ENCODE measurements at places on chromosomes 2 and 18.
A peak's percentile ranks its signal among the peaks of the same experiment; 100 is the strongest.

GRCh38 chr18:11925800-11926481, 17.8 kb upstream of the MPPE1 start:
- DNase-seq = no peak

DNA sequence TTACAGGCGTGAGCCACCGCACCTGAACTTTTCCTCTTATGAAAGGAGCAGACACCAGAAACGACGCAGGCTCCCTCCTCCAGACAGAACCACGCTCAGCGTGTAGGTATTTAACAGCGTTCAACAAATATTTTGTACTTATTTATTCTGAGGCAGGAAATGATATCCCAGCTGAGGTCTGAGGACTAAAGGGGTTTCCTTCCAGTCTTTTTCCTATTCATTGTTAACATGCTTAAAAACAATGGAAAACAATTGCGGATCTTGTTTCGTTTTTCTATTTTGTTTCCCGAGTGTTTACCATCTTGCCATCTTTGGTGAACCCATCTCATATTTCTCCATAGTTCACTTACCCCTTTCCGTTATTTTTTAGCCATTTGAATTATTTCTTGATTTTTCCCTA, 43.7 kb upstream of the FOSL2 start:
- DNase-seq = no peak

DNA sequence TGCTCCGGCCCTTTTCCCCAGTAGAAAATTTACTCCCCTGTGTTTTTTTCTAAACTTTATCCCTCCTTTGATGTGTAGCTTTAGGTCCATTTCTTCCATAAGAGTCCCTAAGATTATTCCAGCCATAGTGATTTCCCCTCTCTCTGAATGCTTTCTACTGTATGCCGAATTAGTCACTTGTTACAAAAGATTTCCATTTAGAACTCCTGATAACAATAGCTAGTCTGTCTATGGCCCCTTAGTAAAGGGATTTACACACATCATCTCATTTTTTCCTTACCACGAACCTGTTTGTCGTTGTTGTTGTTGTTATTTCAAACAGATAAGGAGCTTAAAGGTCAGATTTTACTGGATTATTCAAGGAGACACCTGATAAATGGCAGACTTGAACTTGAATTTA, 256.1 kb downstream of the PAX3 start:
- no peak for DNase-seq

- peak; percentile 81 for DNase-seq
Observed at GRCh38 chr2:174593574-174594203, 3.9 kb downstream of the WIPF1 start.

DNA sequence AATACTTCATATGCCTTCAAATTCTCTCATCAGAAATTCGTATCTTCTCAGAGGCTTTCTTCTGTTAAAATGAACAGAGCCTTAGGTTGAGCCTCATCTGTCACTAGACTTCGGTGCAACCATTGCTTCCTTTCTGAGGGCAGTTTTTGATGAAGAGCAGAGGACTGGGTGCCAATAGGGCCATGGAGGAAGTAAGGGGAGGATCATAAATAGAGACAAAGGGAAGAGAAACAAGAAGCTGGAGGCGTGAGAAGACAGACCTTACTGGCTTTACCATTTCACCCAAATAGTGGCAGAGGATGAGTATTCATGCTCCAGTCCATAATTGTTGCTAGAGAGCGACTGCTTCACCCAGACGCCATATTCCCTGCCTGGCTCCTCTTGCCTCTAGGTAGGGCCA, 215.6 kb upstream of the PKDCC start:
- no peak for DNase-seq

DNA sequence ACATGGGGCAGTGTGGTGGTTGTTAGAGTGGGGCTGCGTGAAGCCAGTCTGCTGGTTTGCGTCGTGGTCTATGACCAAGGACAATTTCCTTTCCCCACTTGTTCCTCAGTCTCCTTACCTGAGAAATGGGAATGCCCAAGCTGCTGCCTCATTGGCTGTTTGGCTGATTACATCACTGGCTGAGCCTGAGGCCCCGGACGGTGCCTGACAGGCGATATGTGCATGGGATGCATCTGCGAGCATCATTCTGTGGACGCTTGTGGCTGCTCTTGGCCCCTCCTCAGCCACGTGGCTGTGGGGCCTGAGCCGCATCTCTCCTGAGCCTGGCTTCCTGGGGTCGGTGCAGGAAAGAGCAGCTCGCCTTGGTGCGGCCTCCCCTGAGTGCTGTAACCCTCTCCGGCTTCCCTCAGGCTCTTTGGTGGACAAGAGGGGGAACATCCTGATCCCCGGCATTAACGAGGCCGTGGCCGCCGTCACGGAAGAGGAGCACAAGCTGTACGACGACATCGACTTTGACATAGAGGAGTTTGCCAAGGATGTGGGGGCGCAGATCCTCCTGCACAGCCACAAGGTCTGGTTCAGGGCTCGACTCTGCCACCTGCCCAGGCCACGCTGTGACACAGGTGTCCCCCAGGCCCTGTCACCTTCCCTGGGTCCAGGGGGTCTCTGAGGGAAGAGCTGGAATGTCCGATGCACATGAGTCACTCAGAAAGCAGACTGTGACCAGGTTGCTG, 17.2 kb downstream of the CNDP2 start:
- no peak for DNase-seq

DNA sequence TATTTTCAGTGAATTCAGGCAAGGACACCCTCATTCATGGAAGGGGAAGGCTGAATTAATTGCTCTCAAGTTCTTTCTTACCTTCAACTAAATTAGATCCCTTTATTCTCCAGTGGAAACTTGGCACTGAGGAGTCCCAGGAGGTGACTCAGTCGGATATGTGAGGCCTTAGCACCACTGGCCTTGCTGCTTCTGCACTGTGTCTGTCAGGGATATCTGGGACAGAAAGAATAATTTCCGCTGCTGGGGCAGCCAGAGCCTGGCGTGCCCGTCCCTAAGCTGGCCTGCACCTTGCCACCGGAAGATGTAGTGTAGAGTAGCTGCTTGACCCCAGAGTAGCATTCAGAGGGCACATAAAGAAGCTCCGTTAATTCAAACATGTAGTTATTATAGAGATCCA, 53.4 kb downstream of the LIMS1 start:
- peak; percentile 88 for DNase-seq

DNA sequence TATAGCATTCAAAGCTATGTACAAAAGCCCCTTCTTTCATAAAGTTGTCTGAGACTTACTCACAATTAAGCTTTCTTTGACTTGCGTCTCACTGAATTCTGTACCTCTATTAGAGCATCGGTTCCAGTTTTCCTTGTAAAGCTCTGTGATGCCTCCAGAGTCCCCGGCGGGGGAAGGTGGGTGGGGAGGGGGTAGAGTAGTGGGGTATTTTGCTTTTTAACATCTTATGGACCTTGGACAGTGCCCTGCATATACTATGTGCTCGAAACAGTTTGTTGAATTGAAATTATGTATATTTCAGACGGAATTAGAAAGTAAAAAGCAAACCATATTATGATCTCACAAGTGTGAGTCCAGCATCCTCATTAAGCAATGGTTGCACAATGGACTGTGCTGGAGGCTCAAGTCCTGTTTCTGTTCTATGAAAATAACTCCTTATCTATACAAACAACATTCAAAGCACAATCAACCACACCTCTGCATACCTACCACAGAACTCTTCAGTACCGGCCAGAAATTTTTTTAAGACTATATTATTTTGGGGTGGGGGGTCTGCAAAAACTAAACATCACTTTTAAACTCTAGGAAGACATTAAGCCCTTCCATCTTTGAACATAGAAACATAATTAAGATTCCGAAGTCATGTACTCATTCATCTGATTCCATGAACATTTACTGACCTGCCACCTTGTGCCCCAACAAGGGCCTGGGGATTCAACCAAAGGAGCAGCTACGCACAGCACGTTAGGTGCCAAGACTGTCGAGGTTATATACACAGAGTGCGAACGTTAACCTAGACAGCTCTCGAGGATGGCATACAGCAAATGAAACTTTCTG, 908 bp downstream of the STAT1 start:
- DNase-seq = peak; percentile 51

DNA sequence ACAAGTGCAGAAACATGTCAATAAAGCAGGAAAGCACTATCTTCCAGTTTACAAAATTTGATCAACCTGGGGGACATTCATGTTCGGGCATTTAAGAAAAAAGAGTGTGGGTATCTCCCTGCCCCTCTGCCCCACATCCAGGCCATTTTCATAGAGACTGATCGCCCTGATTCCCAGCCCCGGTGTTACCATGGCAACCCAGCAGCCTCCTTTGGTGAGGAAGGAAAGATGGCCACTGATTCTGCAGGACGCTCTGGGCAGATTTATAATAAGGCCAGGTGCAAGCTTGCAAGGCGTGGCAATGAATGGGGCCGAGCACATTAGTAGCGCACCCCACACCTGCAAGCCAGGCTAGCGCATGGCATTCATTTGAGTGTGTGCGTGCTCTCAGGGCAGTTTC, 36.7 kb upstream of the ARL4C start:
- no peak for DNase-seq

DNA sequence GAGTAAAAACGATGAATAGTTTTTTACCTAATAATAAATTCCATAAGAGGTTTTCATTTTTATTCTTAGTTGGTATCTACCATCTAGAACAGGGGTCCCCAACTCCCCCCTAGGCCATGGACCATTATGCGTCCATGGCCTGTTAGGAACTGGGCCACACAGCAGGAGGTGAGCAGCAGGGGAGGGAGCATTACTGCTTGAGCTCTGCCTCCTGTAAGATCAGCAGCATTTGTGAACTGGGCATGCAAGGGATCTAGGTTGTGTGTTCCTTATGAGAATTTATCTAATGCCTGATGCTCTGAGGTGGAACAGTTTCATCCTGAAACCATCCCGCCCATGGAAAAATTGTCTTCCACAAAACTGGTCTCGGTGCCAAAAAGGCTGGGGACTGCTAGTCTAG, 5.9 kb downstream of the TIA1 start:
- no peak for DNase-seq

GRCh38 chr2:43406651-43407279, 180.4 kb upstream of the ZFP36L2 start:
- no peak for DNase-seq

DNA sequence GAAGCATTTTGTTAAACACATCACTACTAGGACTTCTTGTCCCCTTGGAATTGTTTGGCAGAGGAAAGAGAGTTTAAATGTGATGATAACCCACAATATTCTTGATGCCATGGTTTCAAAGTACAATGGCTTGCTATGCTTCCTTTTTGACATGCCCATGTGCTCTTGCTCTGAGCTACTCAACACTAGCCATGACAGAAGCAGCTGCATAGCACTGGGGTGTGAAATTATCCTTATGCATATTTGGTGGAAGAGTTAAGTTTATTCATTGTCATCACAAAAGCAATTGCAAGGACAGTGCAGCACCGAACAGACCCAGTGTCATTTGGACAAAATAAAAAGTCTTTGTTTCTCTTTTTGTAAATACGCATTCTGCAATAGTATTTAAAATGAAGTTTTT, 209.9 kb upstream of the CDH20 start:
- DNase-seq = no peak

DNA sequence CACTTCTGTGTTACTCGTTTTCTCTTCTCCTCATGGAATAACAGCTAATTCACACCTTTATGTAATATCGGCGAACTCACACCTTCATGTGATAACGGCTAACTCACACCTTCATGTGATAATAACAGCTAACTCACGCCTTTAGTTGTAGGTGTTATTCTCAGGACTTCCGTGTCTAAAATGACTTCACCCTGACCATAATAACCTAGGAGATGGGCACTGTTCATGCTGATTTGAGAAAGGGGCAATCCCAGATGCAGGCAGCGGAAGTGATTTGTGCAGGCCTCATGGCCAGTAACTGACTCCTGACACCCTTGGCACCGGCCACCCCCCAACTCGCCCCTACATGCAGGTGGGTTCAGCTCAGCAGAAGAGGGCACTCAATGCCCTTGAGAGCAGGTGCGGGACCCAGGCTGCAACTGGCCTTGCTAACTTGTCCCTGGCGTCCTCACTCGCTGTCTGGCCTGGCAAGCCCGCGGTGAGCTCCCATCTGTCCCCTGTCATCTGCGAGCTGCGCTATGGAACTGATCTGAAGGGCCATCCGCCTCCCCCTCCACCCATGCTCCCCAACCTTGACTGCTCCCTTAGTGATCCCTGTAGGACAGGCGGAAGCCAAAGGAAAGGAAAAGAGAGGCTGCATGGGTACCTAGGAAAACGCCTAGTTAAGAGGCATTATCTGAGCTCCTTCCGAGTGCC, 42.6 kb upstream of the MTCL1 start:
- no peak for DNase-seq

GRCh38 chr18:66993492-66993891, 389.6 kb upstream of the CDH19 start:
- no peak for DNase-seq

- DNase-seq = no peak
Observed at GRCh38 chr18:31430072-31430471, 17.5 kb upstream of the DSG3 start.

DNA sequence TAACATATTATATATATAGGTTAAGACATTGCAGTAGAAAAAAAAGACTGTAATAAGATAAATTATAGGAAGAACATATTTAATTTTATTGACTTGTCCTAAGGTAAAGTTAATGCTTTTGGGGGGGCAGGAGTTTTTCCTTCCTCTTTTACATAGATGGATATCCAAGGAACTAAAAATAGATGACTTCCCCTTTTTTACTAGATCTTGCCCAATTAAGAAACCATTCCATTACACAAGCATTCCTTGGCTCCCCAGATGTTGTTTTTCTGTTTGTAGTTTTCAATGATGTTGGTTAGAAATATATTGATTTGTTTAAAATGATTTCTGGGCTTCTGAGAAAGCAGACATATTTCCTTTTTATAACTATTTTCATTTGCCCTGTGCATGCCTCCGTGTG, 22.4 kb upstream of the PMAIP1 start:
- no peak for DNase-seq

DNA sequence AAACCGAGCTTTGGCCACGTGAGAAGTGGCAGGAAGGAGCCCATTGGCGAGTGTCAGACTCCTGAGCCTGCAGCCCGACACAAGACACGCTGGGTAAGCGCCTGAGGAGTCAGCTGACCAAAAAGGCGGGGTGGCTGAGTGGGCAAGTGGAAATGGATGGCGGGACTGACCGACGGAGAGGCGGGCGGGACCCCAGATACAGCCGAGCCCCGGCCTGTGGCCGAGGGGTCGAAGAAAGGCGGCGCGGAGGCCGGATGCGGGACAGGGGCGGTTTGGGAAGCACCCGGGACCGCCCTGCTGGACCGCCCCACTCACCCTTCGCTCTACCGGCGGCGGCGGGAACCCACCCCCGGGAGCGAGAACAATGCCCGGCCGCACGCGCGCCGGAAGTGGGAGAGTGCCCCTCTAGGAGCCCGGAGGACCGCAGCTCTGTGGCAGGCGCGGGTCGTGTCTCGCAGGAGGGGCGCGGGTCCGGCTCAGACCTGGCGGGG, 22.8 kb downstream of the ZSCAN30 start:
- DNase-seq = peak; percentile 77

GRCh38 chr18:50154420-50154819, 40.5 kb downstream of the MYO5B start:
- DNase-seq = no peak

DNA sequence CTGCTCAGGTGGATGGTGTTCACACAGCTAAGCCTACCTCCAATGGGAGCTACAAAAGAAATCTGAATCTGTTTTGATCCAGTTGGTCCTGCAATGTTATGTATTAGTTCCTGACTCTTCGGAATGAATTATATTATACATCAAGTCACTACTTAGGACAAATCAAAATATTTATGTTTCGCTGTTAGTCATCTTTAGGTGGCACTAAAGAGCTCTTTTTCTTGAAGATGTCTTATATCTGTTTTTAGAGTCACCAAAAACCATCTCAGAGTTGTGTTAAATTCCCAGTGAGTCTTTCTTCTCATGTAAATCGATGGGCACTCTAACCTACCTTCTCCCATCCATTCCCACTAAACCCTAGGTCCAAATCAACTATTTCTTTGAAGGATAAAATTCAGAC, 2.2 kb downstream of the DNER start:
- peak; percentile 16 for DNase-seq
